ENCODE measurements at places on chromosomes 5 and 9.

GRCh38 chr5:157997991-157998504 is 139.1 kb upstream of the CLINT1 start:
- peak; percentile 62 for DNase-seq

DNA sequence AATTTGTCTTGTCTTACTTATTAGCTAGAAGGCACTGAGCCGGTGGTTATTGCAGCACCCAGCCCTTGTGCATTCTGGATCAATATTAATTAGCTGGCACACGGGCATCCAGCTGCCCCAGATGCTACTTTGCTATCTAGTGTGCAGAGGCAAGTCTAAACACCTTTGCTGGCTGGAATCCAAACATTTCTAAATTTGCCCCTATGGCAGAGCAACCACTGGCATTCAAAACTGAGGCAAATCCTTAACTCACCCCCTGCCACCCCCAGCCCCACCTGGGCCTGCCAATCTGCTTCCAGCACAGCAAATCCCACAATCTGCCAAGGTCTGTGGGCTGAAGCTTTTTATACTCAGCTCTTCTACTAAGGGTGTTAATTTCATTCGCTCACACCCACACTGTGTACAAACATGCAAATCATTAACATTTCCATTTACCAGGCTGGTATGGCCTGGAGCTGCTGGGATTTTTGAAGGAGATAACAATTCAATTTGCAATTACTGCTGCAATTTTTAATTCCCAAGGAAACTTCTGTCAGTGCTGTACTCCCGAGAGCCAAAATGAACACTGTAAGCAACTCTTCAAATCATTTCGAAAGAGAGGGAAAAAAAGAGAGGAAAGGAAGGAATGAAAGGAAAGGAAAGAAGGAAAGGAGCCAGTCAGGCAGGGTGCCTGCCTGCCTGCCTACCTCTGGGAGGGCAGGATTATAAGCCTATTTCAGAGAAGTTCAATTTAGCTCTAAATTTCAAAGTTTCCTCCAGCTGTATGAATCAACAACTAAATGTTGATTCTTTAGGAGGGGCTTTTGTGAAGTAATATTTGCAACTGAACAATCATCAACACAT is 35.5 kb downstream of the RAPGEF1 start:
- DNase-seq: no peak

- no peak for DNase-seq
These were observed 22.1 kb downstream of the HMGXB3 start for GRCh38 chr5:150022681-150023080.

DNA sequence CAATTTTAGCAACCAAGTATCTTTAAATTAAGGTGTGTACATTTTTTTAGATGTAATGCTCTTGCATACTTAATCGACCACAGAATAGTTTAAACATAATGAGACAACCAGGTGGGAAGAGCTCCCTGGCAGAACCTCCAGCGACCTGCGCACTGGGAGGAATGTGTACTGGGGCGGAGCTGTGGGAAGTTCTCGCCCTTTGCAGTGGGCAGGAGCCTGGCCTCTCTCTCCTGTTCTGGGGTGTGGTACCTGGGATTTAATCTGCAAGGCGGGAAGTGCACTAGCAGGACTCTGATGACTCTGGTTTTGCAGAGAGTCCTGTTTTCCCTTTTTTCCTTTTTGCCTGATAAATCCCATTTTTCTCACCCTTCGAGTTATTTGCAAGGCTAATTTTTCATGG is 150.7 kb downstream of the SLC28A3 start:
- DNase-seq: no peak

- no peak for DNase-seq
These were observed 177.9 kb upstream of the KLF4 start for GRCh38 chr9:107667231-107668070.

DNA sequence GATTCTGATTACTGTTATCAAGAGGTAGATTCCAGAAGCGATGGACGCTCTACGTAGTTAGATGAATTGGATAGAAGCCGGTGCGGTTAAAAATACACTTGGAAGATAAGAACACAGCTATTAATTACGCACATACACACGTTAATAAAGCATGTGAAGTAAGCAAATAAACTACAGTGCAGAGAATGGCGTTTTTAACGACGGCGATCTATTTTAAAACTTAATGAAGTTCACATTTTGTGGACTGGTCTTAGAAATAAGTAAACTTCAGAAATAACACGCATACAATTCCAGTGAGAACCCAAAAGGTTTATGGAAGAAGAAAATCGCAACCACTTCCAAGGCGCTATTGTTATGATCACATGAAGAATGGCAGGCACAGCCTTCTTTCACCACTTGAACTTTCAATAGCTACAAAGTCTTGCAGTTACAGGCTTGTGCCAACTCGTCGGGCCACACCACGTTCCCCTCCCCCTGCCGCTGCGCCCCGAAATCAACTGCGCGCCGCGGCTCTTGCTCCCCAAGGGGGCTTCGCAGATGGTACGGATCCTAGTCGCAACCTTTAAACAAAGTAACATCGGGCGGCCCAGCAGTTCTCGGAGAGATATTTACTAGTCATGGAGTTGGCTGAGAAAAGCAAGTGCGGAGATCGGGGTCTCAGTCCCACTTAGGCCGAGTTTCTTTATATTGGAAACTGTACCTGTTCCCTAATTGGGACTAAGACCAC is 866 bp upstream of the SEMA6A start:
- DNase-seq: no peak

GRCh38 chr5:133440467-133441115 is 171.8 kb downstream of the FSTL4 start:
- DNase-seq: no peak

- DNase-seq: no peak
These were observed 60.2 kb upstream of the PIP5K1B start for GRCh38 chr9:68644831-68645230.

- no peak for DNase-seq
These were observed 229.4 kb downstream of the SNCAIP start for GRCh38 chr5:122541388-122541787.

GRCh38 chr9:109253241-109253636 is 67.6 kb downstream of the EPB41L4B start:
- no peak for DNase-seq

DNA sequence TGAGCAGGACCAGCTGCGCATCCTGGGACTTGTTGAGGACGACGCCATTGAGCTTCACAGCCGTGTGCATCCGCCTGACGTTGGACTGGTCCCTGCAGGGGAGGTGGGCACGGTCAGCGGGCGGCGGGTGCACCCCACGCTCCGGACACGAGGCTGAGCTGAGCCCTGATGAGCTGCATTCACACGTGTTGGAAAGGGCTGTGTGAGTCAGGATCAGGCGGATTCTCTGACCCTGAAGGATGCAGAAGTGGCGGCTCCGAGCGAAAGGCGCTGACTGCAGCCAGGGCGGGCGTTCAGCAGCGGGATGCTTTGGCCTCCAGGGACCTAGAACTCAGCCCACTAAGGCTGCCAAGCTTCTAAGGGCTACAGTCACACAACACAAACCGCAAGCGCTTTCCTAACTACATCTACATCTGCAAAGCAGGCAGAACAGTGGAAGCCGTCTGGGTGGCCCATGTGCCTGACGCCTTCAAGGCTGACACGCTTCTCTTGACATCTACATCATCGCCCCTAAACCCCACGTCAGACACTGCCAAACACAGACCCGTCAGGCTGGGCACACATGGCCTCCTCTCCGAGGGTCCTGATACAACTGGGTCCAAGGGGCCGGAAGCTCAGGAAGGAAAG is 44.9 kb downstream of the NKD2 start:
- DNase-seq: no peak

DNA sequence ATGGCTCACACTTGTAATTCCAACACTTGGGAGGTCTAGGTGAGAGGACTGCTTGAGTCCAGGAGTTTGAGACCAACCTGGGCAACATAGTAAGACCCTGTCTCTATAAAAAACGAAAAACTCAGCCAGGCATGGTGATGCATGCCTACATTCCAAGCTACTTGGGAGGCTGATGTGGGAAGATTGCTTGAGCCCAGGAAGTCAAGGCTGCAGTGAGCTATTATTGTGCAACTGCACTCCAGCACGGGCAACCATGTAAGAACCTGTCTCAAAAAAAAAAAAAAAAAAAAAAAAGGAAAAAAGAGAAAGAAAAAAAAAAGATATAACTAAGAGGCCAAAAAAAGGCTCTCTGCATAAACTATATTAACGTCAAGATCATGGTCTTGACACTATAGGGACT is 27.3 kb downstream of the GIN1 start:
- DNase-seq: no peak

GRCh38 chr9:93569621-93570174 is 6.7 kb upstream of the PHF2 start:
- no peak for DNase-seq

DNA sequence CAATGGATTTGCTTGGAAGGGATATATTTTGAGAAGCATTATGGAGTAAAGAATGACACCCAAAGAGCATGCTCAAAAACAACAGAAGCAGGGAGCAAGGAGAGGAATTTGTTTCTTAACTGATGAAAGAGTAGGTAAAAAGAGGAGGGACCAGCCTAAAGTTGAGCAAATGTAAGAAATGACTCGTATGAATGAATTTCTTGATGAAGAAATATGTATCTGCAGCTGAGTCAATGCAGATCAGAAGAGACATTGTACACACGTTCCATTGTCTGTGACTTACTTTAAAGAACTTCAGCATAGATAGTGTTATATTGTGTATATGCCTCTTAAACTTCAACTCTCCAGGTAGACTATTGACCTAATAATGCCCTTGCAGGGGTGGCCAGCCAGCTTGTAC is 112.7 kb upstream of the NREP start:
- no peak for DNase-seq

DNA sequence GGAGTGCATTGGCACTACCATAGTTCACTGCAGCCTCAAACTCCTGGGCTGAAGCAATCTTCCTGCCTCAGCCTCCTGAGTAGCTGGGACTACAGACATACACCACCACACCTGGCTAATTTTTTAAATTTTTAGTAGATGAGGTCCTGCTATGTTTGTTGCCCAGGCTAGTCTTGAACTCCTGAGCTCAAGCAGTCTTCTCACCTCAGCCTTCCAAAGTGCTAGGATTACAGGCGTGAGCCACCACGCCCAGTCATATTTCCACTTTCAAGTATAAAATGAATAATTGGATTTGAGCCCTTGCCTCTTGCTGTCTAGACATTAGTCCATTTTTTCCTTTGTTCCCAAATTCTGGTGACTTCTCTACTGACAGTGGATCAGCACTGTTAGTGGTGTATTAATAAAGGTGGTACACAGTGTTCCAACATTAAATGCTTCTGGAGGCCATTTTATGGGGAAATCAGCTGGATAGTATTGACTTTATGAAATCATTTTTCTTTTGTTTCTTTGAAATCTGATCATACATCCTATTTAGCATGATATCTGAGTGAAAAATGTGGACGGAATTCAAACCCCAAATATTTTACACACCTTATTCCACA is 15.9 kb downstream of the ATP6V0E1 start:
- DNase-seq: no peak

GRCh38 chr5:17143335-17143734 is 74.1 kb upstream of the BASP1 start:
- no peak for DNase-seq

DNA sequence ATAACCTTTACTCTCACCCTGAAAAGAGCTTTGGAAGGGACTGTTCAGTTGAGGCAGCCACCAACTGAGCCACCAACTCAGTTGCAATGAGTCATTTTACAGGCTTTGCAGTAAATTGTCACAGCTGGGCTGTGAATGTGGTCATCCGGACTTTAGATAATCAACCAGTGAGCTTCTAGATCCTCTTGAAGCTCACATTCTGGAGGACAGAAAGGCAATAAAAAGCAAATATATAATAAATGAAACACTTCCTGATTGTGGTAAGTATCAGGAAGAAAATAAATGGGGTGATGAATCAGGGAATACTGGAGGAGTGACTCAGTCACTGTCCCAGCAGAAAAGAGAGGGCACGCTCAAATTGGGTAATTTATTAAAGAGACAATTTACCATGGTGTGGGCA is 13.2 kb upstream of the C5orf58 start:
- DNase-seq: peak; percentile 48

DNA sequence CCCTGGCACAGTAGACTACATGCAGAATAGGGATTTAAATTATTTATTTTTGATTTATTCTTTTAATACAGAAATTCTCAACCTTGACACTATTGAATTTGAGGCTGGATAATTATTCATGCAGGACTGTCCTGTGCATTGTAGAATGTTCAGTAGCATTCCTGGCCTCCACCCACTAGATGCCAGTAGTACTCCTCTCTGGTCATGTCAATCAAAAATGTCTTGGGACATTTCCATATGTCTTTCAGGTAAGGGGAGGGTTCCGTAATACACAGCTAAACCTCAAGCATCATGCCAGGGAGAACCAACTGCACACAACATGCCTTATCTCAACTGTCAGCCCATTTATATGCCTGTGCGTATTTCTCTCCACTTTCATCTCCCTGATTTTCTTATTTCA is 231.8 kb downstream of the BRINP1 start:
- DNase-seq: no peak

DNA sequence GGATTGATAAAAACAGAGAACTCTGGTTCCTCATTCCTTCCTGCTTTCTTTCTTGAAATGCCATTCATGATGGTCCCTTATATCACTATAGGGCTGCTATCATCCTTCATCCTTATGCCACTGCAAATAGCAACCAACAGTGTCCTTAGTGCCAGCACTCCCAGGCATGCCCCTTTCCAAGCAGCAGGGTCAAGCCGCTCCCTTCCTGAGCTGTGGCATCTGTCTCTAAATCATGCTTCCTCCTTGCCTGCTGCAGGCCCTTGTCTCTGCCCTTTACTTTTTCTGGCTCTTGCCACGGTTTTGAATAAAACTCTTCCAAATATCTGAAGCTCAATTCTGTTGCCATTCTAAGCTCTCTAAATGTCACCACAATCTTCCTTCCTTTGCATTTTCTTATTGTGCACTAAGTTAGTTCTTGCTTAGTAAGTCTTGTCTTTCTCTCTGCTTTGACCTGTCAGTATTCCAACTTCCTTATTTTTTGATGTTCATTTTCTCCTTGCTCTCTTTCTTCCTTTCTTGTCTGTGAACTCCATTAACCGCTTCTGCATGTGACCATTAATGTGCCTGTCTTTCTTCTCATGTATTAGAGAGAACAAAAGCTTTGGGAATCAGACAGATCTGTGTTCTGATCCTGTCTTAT is 19.9 kb downstream of the TLR4 start:
- no peak for DNase-seq

GRCh38 chr9:77010527-77010926 is 8.9 kb upstream of the FOXB2 start:
- no peak for DNase-seq

DNA sequence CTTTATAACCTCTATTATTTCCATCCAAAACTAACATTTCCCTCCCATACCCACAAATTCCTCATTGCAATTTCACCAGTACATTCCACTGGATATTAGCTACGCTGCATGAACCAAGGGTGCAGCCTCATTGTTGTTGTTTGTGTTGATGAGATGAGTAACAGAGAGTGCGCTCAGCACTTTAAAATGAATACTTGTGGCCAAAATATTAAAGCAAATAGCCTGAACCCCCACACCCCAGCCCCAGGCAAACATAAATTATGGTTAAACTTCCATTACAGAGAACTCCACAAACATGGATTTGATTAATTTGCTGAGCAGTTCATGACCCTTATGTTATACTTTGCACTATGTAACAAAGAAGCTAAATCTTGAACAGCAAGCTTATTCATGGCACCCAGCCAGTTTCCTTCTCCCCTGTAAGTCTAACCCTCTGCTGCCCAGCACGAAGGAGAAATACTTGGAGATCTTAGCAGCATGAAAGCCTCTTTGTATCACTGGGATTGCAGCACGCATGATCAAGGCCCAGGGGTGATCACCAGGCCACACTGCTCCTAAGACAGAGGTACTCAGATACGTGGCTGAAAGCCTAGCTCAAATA is 205.0 kb downstream of the DOCK8 start:
- no peak for DNase-seq

- no peak for DNase-seq
These were observed 8.0 kb downstream of the STC2 start for GRCh38 chr5:173320259-173320658.

- DNase-seq: no peak
These were observed 191.0 kb downstream of the RAB3C start for GRCh38 chr5:58773744-58774441.
